LHCN-M2 (cell line): ENCODE measurements at places on chromosomes 12 and 14. TPM values are rescaled to one million over a fixed set of nuclear protein-coding genes. Genes with fewer than 3 reads are reported as not detected.

- no peak for DNase-seq
Observed at GRCh38 chr12:118964988-118965387, 16.4 kb upstream of the SRRM4 start.

DNA sequence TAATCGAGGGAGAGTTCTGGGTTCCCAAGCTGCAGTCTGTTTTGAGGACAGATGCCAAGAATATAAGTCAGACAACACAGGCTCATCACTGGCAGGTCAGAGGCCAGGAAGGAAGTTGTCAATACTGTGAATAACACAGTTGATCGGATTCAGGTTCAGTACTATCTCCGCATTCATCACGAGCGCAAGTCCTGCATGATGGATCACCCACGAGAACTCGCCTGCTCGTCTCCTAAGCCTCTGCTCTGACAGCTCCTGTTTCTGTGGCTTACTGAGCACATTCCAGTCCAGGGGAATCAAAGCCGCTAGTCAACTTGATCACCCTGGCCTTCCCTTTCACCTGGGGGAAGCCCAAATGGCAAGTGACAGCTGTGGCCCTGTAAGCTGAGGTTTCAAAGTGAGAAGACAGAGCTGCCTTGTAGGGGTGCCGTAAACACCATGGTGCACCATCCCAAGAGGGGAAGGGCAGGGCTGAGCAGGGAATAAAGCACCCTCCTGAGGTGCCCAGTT lies 60.1 kb upstream of the DICER1 start:
- no peak for DNase-seq

GRCh38 chr12:19553175-19553574 lies 113.9 kb downstream of the AEBP2 start:
- DNase-seq = no peak

GRCh38 chr14:97625477-97625876 lies 828.3 kb downstream of the VRK1 start:
- no peak for DNase-seq

CCDC38 gene
- not detected in 2 replicates for total RNA-seq

DNA sequence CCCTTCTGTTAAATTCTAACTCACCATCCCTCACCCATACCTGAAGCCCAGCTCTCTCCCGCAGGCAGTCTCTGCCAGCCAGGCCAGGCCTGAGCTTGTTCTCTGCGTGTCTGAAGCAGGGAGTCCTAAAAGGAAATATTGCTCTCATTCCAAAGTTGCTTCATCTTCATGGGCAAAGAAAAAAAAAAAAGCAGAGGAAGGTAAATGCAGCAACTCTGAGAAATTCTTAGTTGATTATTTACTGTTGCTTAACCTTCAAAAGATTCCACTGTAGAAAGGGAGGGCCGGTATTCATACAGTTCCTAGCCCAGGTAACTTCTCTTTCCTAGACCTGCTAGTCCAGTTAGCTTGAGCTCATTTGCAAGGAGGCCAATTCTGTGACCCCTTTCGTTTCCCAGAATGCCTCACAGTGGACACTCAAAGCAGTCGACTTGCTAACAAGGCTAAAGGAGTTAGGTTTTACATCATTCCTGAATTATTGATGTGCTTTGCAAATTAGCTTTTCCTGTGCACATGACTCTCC lies 193.5 kb upstream of the EEA1 start:
- no peak for DNase-seq

DNA sequence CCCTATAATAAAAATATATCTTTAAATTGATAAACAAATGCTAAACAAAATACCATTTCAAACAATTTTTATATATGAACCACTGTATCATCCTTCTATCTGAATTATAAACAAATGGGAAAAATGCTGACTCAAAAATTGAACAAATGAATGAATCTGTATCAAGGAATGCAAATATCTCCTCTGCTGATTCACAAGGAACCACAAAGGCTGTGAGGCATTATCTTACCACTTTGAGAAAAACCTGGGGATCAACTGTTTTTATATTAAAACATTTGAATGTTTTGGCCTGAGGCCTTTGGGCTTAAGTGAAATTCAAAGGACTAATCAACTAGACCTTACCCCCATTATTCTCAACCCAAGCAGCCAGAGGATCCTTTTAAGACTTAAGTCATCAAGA lies 86.3 kb downstream of the EML5 start:
- peak; percentile 8 for DNase-seq

DNA sequence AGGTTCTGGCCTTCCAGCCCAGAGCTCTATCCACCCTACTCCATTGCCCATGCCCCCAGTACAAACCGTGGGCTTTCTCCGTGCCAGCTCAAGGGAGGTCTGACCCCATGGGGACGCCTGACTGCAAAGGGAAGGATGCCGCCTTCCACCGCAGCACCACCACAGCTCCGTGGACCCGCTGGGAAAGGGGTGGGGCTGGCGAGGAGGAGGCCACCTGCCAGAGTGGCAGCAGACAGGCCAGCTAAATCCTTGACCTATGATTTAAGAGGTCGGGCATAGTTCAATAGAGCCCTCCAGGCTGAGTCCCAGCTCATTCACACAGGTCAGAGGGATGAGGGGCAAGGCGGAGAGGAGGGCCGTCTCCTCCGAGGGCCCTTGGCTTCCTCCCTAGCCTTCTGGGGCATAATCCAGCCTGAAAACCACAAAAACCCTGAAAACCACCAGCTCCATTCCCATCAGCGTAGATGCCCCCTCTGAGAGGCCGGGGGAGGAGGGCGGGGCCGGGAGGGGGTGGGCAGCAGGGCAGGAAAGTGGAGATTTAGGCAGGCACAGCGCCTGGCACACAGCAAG lies 14.9 kb upstream of the FIGNL2 start:
- DNase-seq = no peak

KRT6C gene
- not detected in 2 replicates for total RNA-seq

DNA sequence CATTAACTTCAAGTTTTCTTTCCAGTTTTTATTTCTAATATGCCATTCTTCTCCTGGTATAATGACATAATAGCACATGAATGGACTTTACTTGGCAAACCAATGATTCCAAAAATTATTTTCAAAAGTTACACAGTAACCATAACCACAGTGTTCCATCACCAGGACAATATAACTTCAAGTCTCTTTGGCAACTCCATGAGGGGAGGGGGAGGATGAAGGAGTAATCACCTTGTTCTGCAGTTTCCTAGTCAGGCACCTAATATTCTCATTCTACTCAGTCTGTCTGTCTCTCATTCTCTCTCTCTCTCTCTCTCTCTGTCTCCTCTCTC lies 66.6 kb downstream of the BTG1 start:
- no peak for DNase-seq

SDR9C7 gene
- not detected in 2 replicates for total RNA-seq

DNA sequence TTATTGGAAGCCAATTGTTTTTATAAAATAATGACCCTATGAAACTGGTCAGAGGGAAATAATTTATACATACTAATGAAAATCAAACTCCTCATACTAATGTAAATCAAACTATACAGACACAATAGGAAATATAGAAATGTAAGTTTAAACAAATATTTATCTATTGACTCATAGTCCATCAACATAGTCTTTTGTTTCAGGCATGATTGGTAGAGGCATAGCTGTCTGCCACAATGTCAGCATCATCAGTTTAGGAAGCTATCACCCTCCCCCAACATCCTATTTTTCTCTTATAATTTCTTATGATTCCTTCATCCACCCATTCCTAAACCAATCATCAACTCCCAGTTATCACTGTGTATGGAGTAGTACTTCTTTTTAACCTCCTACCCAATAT lies 117.7 kb downstream of the SLC38A6 start:
- DNase-seq = no peak

- DNase-seq = no peak
Observed at GRCh38 chr12:86735851-86736250, 479.7 kb upstream of the MGAT4C start.
